ENCODE measurements at places on chromosomes 13 and 19.

GRCh38 chr13:32021785-32022184 lies 9.8 kb upstream of the FRY start:
- no peak for DNase-seq

DNA sequence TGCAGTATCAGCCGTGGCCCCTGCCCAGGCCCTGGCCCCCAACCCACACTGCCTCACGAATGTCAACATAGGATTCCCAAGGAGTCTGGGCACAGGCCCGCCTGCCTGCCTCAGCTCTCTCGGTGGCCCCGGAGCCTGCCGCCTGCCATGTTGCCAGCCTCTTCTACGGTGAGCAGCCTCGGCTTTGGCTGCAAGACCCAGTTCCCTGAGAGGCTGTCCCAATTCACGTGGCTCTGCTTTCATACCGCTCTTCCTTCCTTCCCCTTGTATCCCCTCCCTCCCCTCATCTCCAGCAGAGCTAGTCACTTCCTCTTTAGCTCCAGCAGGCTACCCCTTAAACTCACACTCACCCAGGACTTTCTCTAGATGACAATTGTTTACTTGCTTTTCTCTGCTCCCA lies 42.7 kb downstream of the SERP2 start:
- DNase-seq, result no peak

DNA sequence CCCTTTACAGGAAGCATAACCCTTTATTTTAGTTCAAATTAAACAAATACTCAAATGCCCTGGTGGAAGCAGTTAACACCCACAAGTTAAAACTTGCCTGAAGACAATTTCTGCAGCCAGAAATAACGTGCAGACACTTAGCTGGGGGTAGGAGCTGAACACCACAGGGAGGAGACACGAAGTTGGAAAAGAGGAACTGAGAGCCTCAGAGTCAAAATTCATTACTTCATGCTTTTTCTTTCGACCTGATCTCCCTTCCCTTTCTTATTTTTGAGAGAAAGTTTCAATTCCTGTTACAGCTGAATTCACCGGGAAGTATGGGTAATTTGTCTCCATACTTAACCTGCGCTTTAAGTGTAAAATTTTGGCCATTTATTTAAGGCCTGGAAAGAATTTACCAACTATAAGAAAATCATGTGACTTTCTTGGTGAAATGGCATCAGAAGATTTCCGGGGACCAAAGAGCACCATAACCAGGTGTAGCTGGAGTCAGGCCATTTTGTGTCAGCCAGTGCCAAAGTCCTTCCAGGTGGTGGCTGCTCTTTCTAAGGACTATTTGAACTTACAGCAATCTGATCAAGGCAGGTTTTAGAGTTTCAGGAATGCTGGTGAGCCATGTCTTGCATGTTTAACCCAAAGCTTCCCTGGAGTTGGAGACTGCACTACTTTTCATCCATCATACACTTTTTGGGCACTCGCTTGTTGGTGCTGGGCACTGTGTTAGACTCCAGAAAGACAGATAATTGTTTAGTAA lies 46.5 kb upstream of the RCBTB2 start:
- no peak for DNase-seq

- DNase-seq, result no peak
These were observed 1597.6 kb upstream of the MIR17HG start for GRCh38 chr13:89749888-89750287.

DNA sequence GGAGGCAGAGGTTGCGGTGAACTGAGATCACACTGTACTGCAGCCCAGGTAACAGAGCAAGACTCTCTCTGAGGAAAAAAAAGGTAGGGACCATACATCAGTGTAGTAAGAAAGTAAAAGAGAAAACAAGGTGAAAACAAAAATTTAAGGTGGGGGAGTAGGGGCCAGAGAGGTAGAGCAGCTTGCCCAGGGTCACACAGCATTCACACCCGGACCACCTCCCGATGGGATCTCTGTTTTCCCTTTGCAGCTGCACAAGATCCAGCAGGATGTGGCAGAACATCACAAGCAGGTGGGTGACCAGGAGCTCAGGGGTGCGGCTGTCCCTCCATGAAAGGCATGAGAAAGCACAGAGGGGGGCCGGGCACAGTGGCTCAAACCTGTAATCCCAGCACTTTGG lies 4.5 kb downstream of the TLE6 start:
- no peak for DNase-seq

- DNase-seq, result no peak
These were observed at the start of gene TMEM38A for GRCh38 chr19:16660763-16661479. Gene TMEM38A (plus strand): TSS chr19:16661139. CDS start chr19:16661218, 79 bp downstream.

GRCh38 chr19:45554481-45554880 lies 30.1 kb downstream of the OPA3 start:
- DNase-seq, result no peak

GRCh38 chr13:54185785-54186184 lies 1157.2 kb downstream of the OLFM4 start:
- DNase-seq, result no peak

- DNase-seq, result peak; percentile 95
These were observed 1.2 kb downstream of the ZSWIM4 start for GRCh38 chr19:13796301-13797057.

GRCh38 chr19:6429419-6430221 lies 3.9 kb downstream of the SLC25A41 start:
- DNase-seq, result no peak

- no peak for DNase-seq
These were observed 3.1 kb downstream of the ZNF428 start for GRCh38 chr19:43616306-43616705.

- DNase-seq, result no peak
These were observed 29.2 kb downstream of the SYDE1 start for GRCh38 chr19:15136234-15136954.

GRCh38 chr13:37226971-37227370 lies 121.5 kb upstream of the CSNK1A1L start:
- DNase-seq, result peak; percentile 29

- no peak for DNase-seq
These were observed 17.0 kb upstream of the COX7A1 start for GRCh38 chr19:36169084-36169760.

DNA sequence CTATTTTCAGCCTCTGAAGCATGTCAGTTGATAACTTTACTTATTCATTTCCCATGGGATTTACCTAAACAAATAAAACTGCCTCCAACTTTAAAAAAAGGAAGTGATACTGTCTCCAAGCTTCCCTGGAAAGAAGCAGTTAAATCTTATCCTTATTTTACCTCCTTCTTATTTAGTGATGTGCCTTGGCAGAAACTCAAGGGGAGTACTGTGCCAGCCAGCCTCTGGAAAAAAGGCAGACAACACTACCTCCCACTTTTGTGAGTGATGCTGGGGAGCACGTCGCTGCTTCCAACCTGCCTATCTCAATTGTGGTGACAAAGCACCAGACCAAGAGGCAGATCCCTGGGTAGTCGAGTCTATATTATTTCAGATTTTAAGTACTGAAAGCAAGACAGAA lies 765.6 kb downstream of the DIAPH3 start:
- no peak for DNase-seq

DNA sequence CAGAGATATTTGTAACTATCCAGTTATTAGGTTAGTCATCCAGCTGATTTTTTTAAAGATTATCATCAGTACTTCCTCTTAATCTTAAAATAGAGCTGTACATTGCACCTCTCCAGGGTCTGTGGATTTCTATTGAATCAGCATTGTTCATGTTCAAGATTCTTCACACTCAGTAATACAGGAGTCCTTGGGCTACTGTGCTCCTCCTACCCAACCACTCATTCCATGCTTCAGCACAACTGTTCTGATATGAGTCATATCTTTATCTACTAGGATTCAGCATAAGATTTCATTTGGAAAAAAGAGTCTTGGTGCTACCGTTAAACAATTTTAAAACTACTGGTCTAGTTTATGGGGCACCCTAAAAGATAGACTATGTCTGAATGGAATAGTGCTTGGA lies 357.8 kb downstream of the DCT start:
- DNase-seq, result peak; percentile 90

- peak; percentile 1 for DNase-seq
These were observed 173.5 kb upstream of the LSM14A start for GRCh38 chr19:33998739-33999345.

GRCh38 chr13:21882766-21883165 lies 211.9 kb downstream of the FGF9 start:
- no peak for DNase-seq

GRCh38 chr13:27605099-27605498 lies 15.2 kb downstream of the LNX2 start:
- DNase-seq, result no peak

- no peak for DNase-seq
These were observed 56.1 kb downstream of the KDM4B start for GRCh38 chr19:5025027-5025426.

GRCh38 chr19:11460207-11460606 lies 20.6 kb downstream of the ELAVL3 start:
- no peak for DNase-seq

DNA sequence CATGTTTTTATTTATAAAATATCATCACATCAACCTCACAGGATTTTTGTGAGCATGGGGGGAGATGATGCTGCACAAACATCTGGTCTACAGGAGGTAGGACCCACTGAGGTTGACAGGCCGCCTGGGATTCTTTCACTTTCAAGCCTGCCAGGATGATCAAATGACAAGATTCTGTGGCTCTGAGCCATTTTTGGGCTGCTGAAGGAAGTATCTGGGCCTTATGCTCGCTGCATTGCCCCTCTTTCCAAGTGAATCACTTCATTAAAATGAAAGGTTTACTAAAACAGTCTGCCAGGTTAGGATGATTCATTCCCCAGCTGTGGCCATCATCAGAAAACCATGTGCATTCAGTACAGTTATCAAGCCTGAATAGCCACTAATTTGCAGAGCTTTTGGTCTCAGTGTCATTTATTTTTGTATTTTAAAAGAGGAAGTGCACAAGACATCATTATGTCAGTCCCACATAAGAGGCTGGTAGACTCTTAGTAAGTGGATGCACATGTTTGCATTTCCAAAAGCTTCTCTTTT lies 34.4 kb downstream of the STARD13 start:
- peak; percentile 99 for DNase-seq

DNA sequence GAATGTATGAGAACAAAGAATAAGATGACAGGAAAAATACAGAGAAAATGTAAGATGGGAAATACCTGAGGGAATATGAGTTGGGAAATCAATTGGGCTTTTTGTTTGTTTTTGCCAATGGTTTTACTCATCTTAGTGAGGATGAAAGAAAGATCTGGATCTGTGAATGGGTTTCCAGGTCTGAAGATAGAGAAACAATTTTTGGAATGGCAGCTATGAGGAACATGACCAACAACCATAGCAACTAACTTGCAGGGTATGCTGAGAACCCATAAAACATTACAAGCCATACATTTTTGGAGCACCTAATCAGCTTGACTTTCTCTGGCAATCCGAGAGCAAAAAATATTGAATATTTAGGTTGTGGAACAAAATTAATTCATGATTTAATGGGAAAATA lies 290.0 kb downstream of the KCTD12 start:
- no peak for DNase-seq

Measured in astrocyte (in vitro differentiated cells and primary cell).